ENCODE measurements at places on chromosomes 5 and 9.

- DNase-seq = no peak
Measured at GRCh38 chr5:154375329-154376008, 70.3 kb upstream of the SAP30L start.

DNA sequence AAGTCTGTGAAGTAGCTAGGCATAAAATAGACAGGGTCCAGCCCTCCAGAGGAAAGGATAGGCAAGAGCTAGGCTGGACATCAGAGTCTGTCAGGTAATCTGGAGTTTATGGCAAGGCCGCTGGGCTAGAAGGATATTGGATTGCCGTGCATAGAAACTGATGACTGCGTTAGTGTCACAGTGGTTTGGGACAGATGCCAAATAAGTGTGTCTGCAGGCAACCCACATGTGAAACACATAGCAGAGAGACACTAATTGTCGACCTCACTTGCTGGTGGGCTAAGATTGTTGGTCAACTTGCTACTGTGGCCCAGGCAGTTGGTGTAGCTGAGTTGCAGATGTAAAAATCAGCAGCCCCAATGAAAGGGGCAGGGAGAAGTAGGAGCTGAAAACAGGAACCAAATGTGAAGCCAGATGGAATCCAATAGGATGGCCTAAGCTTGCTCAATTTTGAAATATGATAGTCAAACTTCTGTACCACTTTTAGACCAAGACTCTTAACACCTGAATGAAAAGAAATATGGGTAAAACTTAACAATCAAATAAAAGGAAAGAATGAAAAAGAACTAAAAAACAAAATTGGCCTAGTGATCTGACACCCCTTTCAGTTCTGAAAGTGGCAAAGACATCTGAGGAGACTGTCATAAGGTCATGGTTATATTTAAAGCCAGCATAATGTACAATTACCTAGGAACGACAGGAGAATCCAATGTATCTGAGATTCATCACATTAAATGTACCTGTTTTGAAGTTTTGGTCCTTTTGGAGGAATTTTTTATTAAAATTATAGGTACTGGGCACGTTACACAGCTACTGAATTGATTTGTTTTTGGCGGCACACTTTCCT lies 243.3 kb upstream of the ACTBL2 start:
- DNase-seq = no peak

- DNase-seq = no peak
Measured at GRCh38 chr5:29963956-29964355, 1229.5 kb upstream of the CDH6 start.

DNA sequence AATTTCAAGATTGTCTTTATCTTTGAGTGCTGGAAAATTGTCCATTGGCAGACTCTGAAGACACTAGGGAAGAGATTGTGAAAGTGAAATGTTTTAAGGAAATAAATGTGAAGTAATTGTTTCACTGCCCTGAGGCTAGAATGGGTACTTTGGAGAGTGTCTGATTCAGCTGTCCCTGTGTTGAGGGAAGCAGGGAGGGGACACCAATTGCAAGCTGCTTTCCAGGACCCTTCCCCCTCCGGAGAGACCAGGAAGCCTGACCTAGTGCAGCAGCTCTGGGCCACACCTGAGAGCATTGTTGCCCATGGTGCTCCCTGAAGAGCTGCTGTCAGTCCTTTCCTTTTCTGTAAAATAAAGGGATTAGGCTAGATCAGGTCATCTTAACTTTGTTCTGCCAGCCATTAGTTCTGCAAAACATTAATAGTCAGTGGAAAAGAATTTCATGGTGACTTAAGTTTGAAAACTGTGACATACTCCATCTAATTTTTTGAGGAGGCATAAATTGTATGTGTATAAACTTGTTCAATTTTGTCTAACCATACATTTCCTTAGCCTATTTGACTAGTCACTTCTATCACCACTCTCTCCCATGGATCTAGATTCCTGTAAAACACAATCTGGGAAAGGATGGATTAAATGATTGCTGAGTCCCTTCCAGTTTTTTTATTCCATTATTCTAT lies 18.8 kb downstream of the MAP1B start:
- DNase-seq = no peak

DNA sequence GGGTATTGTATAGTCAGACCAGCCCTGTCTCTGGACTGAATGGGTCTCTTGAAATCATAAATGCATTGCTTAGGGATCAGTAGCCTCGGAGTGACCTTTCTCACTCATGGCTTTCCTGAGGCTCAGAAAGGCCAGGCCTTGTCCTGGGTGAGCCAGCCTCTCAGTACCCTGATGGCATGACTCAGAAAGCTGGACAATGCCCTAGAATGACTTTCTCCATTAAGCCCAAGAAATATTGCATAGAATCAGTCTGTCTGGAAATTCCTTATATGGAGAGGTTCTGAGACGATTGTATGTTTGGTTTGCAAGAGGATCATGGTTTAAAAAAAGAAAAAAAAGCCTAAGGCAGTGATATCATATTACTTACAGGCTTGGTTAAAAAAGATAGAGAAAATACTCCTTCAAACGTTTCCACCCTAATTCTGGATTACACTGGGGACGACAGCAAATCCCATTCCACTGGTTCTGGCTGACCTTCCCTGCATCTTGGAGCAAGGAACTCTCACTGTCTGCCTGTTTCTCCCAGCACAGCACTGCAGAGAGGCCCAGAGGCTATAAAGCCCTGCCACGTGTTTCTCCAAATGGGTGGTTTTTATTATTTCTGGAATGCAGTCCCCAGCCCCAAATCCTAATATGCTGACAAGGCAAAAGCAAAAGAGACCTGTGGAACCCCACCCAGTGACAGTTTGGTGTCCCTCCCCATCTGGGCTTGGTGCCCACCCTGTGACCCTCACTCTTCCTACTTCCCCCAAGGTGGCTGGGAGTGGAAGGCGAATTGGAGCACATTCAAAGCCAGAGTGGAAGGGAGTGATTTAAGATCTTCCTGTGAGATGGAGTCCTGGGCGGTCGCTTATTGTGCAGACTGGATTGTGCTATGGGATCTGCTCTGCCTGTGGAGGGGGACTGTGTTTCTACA lies 34.4 kb downstream of the MAP1B start:
- no peak for DNase-seq

GRCh38 chr9:13919401-13919800 lies 394.5 kb downstream of the NFIB start:
- DNase-seq = no peak

DNA sequence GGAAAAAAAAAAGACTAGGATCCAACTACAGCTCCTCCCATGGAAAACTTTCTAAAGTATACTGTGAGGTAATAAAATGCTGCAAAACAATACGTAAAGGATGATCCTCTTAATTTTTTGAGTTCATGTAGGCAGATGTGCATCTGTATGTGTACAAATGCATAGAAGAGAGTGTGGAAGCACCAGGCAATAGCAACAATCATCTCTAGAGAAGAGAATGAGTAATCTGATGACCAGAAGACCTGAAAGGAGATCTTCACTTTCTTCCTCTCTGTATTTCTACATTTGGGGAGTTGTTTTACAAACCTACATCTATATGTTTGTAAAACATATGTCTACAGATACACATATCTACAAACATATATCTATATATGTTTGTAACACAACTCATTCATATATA lies 29.3 kb upstream of the SPDL1 start:
- DNase-seq = no peak

- no peak for DNase-seq
Measured at GRCh38 chr9:112051812-112052211, 123.3 kb downstream of the SUSD1 start.

DNA sequence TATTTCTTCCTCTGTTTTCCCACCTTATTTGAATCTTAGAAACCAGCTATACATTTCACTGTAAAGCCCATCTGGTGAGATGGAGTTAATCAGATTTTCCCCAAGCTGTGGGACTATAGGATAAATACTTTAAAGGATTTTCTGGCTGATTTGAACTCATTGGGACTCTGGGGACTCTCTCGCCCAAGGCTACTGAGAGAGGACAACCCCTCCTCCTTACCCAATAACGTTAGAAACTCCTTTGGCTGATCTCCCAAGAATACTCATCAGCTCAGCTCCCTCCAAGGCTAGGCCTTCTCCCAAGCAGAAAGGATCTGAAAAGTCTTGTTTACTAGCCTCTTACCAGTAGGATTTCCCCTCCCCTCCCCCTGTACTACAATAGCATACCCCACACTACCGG lies 1.5 kb upstream of the GLRA1 start:
- DNase-seq = no peak

DNA sequence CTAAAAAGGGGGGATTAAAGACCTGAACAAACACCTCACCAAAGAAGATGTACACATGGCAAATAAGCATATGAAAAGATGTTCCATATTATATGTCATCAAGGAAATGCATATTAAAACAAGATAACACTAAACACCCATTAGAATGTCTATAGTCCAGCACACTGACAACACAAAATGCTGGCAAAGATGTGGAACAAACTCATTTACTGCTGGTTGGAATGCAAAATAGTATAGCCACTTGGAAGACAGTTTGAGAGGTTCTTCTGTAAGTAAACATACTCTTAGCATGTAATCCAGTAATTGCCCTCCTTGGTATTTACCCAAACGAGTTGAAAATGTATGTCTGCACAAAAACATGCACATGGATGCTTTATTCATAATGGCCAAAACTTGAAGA lies 73.6 kb downstream of the RGMB start:
- DNase-seq = no peak

- no peak for DNase-seq
Measured at GRCh38 chr5:58314356-58315210, 145.3 kb downstream of the PLK2 start.

DNA sequence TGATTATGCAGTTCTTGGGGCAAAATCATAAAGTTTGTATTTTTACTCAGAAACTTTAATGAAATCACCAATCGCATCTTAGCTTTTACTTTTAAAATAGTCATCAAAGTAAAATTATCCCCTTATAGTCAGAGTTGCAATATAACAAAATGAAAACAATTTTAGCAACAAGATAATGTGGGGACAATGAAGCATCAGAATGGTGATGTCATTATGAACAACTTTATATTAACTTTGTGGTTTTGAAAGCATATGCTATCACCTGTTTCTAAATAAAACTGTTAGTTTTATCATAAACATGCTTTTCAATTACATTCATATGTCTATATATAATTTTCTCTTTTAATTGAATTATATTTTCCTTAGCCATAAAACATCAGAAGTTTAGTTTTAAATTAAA lies 856.8 kb downstream of the CDH9 start:
- no peak for DNase-seq

GRCh38 chr5:60576425-60576824 lies 123.5 kb downstream of the DEPDC1B start:
- no peak for DNase-seq

DNA sequence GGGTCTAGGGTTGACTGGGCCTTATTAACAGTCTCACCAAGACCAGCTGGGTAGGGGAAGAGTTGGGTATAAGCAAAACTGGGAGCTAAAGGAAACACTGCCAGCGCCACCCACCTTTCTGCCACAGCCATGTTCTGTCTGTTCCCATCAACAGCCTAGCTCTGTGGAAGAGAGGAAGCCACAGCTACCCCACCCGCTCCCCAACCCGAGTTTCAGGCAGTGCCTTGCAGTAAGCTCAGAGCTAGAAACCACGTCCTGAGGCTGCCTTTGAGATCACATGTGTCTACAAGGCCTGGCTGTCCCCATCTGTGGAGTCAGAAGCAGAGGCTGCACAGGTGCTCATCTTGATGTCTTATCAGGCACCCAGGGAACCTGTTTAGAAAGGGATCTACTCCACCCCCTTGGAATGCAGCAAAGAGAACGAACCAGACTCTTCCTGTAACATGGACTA lies 15.3 kb downstream of the HNRNPH1 start:
- DNase-seq = no peak

- no peak for DNase-seq
Measured at GRCh38 chr5:164354139-164354751, 848.8 kb downstream of the MAT2B start.

DNA sequence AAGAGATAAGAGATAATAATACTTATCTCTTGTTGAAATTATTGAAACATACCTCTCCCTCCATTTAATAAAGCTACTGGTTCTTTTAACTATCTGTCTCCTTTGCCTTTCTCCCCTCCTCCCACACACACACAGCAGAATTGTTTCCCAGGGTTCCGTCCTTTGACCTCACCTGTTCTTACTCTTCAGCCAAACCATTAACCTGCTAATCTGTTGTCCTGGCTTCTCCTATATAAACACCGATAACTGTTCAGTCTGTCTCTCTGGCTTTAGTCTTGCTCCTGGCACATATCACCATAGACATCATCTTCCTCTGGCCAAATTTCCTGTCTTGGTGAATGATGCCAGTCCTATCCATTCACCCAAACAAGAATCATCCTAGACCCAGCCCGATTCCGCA lies 7.7 kb downstream of the RHOBTB3 start:
- DNase-seq = no peak

DNA sequence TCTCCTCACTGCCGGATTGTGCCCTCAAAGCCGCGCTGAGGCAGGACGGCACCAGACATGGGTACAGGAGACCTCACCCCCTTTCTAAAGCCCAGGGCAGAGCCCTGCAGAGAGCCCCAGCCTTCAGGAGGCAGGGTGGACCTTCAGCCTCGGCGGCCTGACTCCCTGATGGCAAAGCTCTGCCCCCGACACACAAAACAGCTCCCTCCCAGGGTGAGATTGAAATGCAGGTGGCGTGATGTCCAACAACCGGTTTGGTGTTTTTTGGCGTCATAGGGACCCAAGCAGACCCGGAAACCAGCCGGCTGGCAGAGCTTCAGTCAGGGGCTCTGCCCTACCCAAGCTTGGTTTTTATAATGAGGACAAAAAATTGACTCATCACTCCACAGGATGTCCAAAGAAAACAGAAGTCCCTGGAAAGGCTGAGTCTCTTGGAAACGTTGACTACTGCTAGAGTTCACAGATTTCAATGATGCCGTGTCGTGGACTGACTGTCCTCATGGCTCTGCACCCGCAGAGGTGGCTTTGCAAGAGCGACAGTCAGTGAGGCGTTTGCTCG lies 275.2 kb upstream of the IRX1 start:
- DNase-seq = no peak

DNA sequence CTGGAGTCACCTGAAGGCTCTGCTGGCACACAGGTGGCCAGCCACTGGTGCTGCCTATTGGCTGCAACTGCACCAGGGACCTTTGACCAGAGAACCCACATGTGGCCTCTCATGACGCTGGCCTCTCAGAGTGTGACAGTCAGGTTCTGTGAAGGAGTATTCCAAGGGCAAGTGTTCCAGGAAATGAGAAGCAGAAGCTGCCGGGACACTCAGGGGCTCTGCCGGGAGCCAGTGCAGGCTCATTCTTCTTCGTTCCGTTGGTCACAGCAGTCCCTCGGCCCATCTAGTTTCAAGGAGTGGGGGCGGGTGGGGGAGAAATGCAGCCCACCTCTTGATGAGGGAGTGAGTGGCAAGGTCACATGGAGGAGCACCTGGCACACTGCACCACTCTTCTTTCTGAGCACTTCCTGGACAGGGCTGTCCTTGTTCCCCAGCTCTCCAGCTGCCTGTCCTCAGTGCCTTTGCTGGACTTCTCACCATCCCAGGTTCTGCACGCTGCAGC lies 237.5 kb downstream of the GADD45G start:
- no peak for DNase-seq
